CD4-positive, alpha-beta T cell treated with Interleukin-17A for 4 hours (primary cell): ENCODE measurements at places on chromosomes 6 and 20.

- no peak for DNase-seq
Measured at GRCh38 chr20:23079016-23079351, 7.1 kb downstream of the CD93 start.

GRCh38 chr6:139743664-139744437 lies 369.4 kb upstream of the CITED2 start:
- DNase-seq, result no peak

GRCh38 chr20:47448429-47448828 lies 53.3 kb upstream of the NCOA3 start:
- no peak for DNase-seq

DNA sequence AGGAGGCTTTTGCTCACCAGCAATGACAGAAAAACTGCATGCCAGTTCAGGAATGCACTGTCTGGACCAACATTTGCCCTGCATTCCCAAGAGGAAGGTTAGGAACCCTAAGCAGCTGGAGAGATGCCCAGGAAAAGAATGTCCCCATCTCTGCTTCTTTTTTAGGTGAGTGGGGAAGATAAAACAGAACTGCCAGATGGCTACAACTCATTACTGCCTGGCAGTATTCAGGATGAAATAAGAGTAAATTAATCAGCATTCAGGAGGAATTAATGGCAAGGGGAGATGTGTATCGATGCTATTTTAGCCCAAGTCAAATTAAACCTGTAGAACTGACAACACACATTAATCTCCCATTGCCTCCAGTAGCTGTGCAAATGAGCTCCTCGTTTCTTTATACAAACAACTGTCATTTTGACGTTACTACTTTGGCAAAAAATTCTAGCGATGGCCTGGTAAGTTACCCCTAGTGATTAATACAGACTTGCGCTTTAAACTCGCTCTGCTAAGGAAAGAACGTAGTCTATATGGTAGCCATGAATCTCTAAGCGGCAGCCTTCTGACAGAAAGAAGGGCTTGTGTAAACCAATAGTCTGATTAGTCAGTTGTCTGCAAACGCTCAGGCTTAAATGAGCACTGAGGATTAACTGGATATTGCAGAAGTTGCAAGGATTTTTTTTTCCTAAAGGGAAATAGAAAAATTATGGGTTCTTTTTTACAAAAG lies 16.7 kb upstream of the SMLR1 start:
- no peak for DNase-seq

- no peak for DNase-seq
Measured at GRCh38 chr20:25017257-25017803, 24.8 kb upstream of the APMAP start.

GRCh38 chr6:32397252-32397920 lies 9.6 kb downstream of the BTNL2 start:
- DNase-seq, result no peak

DNA sequence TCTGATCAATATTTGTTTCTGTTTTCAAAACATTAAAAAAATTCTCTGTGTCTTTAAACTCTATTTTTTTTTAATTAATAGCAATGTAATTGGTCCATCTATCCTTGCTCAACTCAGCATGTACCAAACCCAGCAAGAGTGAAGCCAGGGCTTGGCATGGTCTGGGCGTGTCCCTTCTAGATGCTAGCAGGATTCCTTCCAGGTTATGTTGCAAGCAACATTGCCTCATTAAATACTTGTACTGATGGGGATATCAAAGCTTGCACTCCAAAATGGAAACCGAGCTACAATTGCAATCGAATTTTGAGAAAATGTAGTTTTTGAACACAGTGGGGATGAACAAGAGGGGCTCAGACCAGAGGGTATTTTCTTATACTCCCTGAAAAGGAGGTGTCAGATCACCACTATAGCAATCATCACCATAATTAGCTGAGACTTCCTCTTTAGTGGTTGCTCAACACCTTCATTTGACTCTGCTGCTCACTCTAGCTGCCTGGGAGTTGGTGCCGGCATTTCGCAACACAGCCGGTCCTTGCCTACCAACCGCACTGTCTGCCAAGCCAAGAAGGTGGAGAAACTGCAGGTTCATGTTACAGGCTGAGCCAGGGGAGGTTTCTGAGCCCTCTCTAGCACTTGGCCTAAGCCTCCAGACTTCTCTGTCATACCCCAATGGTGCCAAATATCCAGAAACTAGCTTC lies 67.8 kb upstream of the RALGAPA2 start:
- DNase-seq, result no peak

- no peak for DNase-seq
Measured at GRCh38 chr6:154996016-154996590, 988 bp downstream of the TIAM2 start.

DNA sequence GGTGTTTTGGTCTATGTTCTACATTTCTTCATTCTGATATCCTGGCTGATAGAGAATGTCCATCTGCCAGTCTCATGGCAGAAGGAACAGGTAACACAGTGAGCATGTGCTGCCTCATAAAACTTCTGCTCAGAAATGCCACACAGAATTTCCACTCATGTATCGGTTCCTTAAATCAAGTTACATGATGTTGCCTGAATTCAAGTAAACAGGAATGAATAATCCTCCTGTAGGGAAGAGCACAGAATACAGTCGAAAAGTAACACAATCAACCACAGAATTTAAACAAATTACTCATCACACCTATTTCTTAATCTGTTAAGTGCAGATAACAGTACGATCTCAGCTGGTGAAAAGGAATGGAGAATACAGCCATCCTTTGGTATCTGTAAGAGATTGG lies 74.7 kb downstream of the FAM217A start:
- DNase-seq, result no peak

DNA sequence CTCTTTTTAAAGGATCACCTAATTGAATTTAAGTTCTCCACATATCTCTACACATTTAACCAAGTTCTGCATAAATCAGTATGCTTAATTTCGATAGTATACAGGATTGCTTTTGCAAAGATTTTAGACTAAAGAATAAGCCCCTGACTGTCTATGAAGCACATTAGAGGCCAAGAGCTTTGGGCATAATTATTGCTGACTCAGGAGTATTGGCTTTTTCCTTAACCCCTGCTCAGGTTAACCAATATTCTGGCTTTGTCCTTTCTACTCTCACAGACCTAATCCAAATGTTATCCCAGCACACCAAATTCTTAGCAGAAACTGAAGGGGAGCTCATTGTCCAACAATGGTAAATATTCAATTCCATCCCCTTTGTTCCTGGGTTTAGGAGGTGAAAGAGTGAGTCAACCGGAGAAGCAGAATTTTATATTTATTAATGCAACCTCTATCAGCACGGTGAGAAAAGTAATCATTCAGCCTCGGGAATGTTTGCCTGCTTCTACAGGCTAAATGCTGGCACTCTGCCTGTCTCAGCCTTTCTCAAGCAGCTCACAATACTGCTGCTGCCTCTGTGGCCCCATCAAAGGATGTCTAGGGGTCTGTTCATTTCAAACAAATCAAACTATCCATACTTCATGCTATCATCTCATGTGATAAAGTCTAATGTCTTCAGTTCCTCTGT lies 125.0 kb downstream of the SIM1 start:
- DNase-seq, result no peak

GRCh38 chr20:2353231-2353630 lies 27.5 kb upstream of the TGM6 start:
- no peak for DNase-seq

DNA sequence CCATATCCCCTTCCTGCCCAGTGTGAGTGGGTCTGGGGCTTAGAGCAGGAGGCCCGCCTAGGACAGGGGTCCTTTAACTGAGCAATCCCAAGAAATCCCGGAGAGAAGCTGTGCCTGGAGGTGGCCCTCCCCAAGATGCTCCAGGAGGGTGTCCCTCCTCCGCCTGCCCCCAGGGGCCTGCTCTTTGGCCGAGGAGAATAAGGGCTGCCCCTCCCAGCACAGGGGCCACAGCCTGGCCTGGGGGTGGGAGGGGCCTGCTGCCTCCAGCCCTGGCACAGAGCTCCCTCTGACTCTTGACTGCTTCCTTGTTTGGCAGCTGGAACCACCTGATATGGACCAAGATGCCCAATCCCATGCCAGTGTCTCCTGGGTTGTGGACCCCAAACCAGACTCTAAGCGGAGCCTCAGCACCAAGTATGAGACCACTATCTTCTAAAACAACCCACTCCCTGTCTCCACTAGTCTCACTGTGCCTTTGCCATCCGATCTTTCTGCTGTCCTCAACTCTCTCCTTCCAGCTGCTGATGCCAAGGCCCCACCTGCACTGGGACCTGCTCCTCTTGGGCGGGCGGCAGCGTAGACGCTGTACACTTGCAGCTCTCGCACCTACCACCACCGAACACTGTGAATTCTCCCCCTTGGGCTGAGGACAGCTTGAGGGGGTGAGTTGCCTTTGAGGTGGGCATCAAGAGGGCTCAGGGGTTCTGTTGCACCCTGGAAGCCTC lies 54.3 kb downstream of the TCP11 start:
- no peak for DNase-seq

DNA sequence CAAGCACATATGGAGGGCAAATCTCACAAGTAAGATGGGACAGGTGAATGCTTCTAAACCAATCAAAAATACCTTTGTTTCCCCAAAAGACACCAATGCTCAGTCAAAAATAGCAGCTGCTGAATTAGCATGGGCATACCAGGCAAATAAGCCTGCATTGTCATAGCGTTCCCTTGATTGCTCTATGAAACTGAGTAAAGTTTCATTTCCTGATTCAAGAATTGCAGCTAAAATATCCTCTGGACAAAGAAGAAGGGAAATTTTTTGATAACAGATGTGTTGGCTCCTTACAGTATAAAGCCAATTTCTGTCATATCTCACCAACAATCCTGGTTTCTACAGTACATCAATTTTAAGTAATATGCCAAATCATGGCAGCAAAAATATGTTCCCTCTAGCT lies 3.3 kb upstream of the TMEM14A start:
- DNase-seq, result no peak

GRCh38 chr20:48610996-48611395 lies 216.8 kb downstream of the PREX1 start:
- DNase-seq, result no peak

DNA sequence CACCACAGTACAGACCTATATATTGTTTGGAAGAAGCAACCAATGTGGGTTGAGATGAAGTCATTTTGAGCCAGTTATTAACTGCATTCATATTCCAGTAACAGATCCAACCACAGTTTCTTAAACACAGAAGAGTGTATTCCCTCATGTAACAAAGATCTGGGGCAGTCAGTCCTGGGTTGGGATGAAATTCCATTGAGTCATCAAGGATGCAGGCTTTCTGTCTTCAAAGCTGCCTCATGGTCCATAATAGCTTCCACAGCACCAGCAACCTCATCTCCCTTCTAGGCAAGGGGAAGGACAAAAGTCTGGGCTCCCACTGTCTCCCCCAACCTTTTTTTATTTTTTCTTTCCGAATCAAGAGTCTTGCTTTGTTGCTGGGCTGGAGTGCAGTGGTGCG lies 2.9 kb upstream of the SOD2 start:
- DNase-seq, result no peak

GRCh38 chr6:158322400-158322723 lies 10.1 kb downstream of the TULP4 start:
- no peak for DNase-seq

- no peak for DNase-seq
Measured at GRCh38 chr6:56024931-56025330, 149.5 kb upstream of the BMP5 start.

GRCh38 chr20:14919501-14920081 lies 582.2 kb upstream of the FLRT3 start:
- no peak for DNase-seq

GRCh38 chr20:61349447-61350165 lies 97.5 kb downstream of the CDH4 start:
- no peak for DNase-seq

GRCh38 chr6:81768150-81768942 lies 15.9 kb upstream of the TENT5A start:
- no peak for DNase-seq

- DNase-seq, result no peak
Measured at GRCh38 chr20:22999756-23000155, 35.4 kb upstream of the SSTR4 start.
